ENCODE measurements at places on chromosomes 7 and 10.

DNA sequence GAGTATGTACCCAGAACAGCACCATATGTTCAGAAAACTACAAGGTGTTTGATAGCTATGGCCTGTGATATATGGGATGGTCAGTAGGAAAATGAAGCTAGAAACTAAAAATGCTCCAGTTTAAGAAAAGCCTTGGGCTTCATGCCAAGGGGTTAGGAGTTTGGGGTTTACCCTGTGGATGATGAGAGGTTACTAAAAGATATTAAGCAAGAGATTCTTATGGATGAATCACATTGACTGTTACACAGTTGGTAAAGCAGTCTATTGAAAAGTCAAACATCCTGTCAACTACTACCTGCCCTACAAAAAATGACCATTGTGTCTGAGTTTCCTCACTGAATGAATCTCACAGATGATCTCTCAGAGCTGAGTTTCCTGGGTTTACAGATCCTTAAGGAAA, 166.2 kb upstream of the INHBA start:
- DNase-seq: no peak

- no peak for DNase-seq
Observed at GRCh38 chr7:7226407-7226806, 44.1 kb downstream of the C1GALT1 start.

DNA sequence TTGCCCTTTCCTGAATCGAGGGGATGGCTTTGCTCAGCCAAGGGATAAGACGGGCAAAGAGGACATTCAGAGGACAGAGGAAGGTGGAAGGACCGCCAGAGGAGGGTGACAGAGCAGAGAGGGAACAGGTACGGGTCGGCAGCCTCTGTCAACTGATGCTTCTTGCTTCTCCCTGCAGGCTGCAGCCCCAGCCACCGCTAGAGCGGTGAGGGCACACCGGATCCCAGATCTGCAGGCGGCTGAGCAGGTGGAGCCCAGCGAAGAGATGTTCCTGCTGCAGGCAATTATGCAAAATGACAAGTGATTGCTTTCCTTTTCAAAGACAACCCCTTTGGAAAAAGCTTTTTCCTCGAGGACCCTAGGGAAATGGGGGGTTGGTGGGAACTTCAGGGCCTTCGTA, 181.9 kb upstream of the ANKRD30A start:
- no peak for DNase-seq

- DNase-seq: no peak
Observed at GRCh38 chr10:122636953-122637352, 62.7 kb downstream of the C10orf120 start.

- peak; percentile 53 for DNase-seq
Observed at GRCh38 chr10:63976538-63976937, 455.3 kb downstream of the REEP3 start.

GRCh38 chr7:30038196-30038980, 10.2 kb downstream of the PLEKHA8 start:
- no peak for DNase-seq

- DNase-seq: no peak
Observed at GRCh38 chr10:26440088-26440470, 1.9 kb downstream of the APBB1IP start.

- peak; percentile 44 for DNase-seq
Observed at GRCh38 chr10:7895699-7896090, 77.4 kb downstream of the TAF3 start.

DNA sequence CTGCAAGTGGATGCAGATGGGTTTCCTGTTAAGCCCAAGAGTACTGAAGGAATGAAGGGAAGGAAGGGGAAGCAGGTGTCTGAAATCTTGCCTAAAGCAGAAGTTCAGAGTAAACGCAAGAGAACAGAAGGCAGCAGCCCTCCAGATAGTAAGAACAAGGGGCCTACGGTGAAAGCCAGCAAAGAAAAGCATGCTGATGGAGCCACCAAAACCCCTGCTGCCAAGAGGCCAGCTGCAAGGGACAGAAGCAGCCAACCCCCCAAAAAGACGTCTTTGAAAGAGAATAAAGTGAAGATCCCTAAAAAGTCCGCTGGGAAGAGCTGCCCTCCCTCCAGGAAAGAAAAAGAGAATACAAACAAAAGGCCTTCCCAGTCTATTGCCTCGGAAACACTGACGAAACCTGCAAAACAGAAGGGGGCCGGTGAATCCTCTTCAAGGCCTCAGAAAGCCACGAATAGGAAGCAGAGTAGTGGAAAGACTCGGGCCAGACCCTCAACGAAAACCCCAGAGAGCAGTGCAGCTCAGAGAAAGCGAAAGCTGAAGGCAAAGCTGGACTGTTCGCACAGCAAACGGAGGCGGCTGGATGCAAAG, 152.5 kb downstream of the LCOR start:
- no peak for DNase-seq

DNA sequence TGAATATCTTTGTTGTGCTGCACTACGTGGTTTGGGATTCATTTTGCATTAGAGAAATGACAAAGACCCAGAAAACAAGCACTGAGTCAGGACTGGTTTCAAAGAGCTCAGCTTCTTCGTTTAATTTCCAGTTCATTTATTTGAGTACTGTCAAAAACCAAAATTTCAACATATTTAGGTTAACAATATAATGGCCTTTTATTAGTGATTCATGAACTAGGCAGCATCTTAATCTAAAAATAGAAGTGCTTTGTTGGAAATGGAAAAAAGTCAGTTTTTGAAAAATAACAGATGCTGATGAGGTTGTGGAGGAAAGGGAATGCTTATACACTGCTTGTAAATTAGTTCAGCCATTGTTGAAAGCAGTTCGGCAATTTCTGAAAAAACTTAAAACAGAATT, 856.4 kb downstream of the LRMDA start:
- no peak for DNase-seq

GRCh38 chr7:74674166-74674565, 16.6 kb downstream of the GTF2I start:
- no peak for DNase-seq

DNA sequence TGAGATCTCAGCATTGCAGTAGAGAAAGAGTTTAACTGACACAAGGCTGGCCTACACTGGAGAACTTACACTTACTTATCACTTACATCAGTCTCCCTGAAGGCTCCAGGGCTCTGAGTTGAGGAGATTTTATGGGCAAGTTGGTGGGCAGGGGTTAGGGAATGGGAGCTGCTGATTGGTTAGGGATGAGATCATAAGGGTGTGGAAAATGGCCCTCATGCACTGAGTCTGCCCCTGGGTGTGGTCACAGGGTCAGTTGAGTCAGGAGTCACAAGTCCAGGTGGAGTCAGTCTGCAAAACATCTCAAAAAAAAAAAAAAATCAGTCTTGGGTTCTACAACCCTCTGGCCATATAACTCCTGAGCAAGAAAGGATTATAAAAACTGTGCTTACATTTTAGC, 60.5 kb downstream of the PPP1R17 start:
- no peak for DNase-seq

DNA sequence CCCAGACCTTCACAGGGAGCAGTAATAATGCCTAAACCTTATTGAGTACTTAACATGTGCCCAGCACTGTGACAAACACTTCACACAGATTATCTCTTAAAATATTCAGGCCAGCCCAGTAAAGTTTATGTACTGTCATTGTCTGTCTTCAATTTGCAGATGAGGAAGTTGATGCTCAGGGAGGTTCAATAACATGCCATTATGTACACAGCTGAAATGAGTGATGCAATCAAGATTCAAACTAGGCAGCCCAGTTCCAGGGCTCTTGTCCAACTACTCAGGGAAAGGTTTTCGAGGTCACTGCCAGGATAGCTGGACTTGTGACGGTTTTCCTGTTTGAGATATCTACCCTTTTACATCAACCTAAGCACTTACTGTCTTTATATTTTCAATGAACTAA, 56.1 kb downstream of the AUTS2 start:
- DNase-seq: no peak

- DNase-seq: no peak
Observed at GRCh38 chr7:149456506-149457421, 4.1 kb downstream of the ZNF777 start.

DNA sequence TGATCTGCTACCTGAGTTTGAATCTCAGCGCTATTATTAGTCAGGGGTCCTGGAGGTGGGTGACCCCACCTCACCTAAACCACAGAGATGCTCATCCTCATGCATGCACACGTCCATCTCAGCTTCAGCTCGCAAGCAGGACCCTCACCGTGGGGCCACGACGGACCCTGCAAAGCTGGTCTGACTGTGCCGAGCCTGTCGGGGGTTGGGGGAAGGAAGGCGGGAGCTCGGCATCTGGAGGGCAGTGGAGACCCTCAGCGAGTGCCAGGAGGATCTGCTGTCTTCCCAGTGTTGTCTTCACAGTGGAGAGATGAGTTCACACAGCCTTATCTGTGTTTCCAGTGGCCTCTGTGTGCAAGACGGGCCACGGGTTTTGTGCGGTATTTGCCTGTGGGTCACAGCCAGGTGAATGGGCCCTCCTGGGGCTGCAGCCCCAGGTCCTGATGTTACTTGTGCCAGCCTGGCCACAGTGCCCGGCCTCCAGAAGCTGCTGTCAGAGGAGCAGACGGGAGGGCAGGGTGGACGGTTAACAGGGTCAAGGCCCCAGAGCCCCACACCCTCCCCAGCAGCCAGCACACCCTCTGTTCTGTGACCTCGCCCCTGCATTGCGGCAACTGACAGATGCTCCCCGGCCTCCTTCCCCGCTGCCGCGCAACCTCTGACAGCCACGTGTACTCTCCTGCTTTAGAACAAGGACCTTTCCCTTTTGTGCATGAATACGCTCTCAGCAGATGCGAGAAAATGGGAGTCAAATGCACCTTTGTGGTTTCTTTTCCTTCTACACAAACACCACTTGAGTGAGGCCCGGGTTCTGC, 528.8 kb downstream of the DNAJB6 start:
- DNase-seq: no peak

DNA sequence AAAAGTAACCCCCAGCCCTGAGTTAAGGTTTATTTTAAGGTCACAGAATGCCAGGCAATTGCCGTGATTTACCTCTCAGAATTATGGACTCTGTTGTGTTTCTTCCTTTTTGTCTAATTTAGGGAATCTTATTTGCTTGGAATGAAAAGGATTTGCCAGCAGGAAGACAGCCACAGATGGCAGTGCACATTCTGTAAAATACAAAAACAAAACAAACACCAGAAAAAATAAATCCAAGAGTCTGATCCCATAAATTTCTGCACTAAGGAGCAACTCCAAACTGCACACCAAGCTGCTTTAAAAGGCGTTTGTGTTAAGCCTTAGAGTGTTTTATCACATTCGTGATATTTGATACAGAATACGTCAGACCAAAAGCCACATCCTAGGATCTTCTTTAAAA, 199.0 kb upstream of the C7orf33 start:
- DNase-seq: no peak

GRCh38 chr10:91761721-91762120, 36.5 kb upstream of the TNKS2 start:
- no peak for DNase-seq

DNA sequence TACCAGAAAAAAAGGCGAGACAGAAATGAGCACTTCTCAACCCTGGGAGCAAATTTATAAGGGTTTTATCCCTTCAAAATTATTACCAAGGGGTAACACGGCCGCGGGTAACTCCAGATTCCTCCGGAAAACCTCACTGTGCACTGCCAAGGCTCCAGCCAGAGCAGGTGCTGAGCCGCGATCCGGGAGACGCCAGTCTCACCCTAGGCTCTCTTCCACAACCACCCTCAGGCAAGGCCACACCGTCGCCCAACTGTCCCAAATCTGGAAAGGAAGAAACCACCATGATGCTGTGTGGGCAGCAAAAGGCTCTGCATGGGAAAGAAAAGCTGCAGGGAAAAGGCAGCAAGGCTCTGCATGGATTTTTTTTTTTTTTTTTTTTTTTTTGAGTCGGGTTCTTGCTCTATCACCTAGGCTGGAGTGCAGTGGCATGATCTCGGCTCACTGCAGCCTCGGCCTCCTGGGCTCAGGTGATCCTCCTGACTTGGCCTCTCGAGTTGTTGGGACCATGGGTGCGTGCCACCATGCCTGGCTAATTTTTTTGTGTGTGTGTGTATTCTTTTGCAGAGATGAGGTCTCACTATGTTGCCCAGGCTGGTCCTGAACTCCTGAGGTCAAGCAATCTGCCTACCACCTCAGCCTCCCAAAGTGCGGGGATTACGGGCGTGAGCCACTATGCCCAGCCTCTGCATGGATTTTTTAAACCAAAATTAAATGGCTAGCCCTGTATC, 39.0 kb downstream of the MAD1L1 start:
- DNase-seq: no peak

- no peak for DNase-seq
Observed at GRCh38 chr7:106048706-106049020, 63.4 kb downstream of the SYPL1 start.

DNA sequence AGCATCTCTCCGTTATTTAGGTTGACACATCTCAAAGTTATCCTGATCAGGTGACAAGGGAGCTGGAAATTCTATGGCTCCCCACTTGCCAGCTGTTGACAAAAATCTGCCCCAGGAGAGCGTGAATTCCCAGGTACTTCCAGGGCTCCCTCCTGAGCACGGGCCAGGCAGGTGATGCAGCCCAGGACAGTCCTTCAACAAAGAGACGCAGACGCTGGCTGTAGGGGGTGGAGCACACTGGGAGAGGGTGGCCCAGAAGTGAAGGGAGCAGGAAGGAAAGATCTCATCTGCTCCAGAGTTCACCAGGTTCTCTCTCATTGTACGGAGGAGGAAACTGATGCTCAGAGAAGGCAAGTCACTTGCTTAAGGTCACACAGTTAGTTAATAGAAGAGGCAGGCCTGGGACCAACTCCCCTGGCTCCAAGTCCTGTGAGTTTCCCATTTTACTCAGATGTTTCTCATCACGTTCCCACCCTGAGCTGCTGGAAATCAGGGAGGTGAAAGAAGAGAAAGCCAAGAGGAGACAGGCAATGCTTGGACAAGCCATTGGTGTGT, 41.0 kb upstream of the CHST3 start:
- peak; percentile 32 for DNase-seq

DNA sequence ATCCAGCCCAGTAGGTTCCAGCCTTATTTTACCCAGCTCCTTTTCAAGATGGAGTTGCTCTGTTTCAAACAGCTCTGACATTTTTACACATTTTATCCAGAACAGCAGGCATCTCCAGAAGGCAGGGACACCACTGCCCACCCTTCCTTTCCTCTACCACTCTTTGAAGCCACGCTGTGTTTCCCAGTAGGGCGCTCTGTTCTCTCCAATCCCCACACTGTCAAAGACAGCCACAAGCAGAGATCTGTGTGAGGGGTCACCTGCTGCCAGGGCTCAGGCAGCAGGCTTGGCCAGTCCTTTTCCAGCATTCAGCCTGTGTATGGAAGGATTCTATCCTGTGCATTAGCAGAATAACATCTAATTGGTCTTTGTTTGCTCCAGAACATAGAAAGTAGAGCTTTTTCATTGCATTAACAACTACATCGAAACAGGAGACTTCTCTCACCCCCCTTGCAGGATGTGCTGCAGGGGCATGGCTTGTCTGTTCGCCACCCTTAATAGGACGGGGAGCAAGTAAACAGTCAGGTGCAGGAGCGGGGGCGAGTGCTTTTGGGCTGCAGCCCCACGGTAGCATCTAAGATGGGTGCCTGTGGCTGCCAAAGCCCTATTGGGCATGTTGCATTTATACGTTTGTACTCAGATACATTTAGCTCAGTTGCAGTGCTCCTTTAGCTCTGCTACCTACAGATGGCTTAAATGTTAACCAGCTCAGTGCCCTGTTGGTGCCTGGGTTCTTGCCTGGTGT, 326.1 kb downstream of the GALNT17 start:
- no peak for DNase-seq
